NCI-H748 treated with DMSO at 0.1 percent for 48 hours (cell line): ENCODE measurements at places on chromosomes 2 and 18.

DNA sequence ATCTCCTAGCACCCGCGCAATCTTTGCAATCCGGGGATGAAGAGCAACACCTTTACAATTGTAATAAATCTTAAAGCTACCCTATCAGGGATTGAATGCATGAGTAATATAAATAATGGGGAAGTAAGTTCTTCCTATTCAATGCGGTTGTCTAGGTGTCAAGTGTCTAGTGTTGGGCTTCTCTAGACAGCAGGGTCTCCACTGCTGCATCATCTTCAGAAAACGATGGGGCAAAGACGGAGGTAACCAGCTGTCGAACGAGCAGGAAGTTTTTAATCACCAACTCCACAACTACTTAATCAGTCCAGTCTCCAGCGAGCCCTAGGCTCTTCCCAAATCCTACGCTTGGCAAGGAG, 573 bp downstream of the STAM2 start:
- DNase-seq, result peak; percentile 36

DNA sequence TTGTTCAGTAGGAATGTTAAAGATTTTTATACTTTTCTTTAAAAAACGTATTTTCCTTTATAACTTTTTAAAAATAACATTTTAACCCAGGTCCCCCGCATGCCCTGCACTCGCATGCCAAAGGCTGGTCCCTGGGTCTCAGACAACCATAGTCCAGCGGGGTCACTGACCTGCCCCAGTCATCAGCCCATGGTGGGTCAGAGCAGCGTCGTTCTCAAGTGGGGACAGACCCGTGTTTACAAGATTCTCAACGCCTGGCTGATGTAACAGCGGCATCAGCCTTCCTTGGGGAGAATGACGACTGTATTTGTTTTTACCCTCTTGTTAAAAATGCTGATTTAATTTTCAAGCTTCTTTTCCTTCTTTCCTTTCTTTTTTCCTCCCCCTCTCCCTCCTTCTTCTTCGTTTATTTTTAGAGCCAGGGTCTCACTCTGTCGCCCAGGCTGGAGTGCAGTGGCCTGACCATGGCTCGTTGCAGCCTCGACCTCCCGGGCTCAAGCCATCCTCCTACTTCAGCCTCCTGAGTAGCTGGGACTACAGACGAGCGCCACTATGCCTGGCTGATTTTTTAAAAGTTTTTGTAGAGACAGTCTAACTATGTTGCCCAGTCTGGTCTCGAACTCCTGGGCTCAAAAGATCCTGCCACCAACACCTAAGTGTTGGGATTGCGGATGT, 1.0 kb upstream of the EFHD1 start:
- DNase-seq, result no peak

DNA sequence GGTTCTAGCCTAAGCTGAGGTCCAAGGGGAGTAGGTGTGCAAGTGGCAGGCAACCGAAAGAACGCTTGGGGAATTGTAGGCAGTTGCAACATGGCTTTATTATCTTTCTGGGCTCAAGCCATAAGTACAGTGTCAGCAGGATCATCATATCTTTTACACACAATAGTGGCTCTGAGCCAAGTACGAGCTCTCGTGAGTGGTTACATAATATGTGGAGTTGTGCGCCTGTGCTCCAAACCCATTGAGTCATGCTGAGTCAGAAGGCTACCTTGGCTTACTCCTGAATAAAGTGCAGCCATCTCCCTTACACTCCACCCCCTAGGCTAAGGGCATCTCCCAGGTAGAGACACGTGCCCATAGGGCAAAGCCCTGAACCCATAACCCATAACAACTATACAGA, 233.9 kb downstream of the SATB2 start:
- DNase-seq, result no peak

- peak; percentile 61 for DNase-seq
Measured at GRCh38 chr2:25521665-25522387, 151.6 kb downstream of the DTNB start.

GRCh38 chr18:48613589-48614404, 75.0 kb downstream of the CTIF start:
- no peak for DNase-seq

DNA sequence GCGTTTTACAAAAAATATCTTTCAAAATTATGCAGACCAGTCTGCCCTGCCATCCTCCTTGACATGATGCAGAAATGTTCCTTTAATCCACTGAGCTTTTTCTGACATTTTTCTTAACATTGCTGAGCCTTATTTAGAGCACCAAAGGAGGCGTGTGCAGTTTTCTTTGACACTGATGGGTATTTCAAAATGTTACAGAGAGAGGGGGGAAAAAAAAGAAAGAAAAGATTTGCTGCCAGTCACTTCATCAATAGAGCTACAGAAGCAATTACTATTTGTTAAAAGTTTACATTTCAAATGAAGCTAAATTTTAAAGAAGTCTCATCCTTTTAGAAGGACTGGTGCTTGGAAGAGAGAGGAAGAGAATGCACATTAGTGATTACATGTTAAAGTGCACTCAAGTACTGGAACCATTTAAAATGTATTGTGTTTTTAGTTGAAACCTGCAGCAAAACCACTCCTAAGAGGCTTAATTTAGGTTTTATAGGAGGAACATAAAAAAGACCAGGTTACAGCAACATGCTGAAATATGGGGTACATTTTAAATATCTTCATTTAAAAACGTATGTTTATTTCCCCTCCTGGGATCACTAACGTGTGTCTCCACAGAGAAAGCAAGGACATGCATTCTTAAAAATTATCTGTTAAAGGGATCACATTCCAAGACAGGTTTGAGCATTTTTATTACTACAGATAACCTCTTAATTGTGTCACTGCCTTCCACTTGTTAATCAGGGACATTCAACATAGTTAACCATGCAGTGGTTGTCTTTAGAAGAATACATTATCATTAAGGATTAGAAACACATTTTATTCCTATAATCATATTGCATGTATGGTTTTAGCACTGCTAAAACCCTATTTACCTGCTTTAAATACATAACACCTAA, 258.4 kb downstream of the MEIS1 start:
- no peak for DNase-seq

DNA sequence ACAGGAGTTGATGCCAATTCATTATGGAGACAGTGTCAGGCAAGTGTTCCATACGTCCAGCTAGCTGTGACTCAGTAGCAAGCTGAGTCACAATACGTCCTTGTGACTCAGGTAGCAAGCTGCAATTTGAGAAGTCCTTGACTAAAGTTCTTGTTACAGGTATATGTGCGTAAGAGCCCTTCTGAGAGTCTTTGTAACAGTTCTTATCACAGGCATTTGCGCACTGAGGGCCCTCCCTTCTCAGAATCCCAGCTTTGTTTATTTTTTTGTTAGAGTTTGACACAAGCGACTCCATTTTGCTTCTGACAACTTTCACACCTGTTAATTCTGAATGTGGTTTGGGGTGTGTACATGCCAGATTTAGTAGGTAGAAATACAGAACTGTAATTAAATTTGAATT, 20.1 kb upstream of the ACMSD start:
- DNase-seq, result no peak

GRCh38 chr2:219951099-219951498, 323.7 kb downstream of the SLC4A3 start:
- no peak for DNase-seq

- no peak for DNase-seq
Measured at GRCh38 chr2:197925204-197925603, 120.8 kb downstream of the PLCL1 start.

DNA sequence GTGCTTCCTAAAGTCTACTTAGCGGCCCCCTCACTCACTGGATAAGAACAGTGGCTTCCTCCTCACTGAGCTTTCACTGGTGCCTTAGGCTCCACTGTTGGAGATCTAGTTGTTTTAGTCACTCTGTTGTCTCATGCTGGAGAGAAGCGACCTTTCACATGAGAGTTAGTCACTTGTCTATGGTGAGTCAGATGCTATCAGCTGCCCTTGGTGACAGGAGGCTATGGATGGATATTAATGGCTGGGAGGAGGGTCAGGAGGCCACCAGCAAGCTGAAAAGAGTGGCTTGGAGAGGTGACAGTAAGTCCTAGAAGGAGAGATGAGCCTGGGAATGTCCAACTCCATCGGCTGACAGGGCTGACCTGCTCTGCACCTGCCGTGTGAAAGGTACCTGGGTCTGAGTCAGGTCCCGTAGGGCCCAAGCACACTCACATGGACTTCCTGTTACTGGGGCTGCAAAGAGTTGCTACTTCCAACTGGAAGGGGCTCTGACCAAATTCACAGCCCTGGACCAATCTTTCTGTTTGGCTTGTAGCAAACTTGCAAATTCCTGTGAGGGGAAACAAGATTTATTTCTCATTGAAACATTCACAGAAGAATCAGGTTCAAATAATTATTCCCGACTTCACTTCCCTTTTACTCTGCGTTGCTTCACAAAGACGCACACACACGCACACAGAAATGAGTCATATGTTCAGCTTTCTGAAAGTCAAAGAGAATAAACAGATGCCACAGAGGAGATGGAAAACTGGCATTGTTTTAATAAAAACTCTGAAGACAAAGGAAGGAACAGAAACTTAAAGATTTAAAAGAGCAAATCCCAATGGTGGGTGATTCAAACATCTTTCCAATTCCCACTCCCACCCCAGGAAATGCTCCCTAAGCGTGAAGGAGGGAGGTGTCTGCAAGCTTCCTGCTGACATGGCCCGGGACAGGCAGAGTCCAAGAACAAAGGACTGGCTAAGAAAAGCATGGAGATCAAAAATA, 203.5 kb upstream of the TWIST2 start:
- no peak for DNase-seq

DNA sequence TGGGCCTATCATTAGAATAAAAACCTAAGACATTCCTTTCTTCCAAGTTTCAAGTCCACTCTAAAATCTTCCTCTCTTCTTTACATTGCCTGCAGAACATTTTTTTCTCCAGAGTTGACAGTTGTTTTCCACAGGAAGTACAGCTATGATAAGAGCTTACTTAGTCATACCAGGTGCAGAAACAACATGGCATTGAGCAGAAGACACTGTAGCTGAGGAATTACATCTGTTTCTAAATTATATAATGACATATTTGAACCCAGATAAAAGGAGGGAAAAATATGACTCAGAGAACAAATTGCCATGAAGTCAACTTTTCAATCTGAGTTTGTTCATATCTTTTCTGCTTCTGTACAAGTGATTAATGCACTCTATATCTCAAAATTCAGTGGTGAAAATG, 30.2 kb downstream of the CMPK2 start:
- DNase-seq, result no peak

DNA sequence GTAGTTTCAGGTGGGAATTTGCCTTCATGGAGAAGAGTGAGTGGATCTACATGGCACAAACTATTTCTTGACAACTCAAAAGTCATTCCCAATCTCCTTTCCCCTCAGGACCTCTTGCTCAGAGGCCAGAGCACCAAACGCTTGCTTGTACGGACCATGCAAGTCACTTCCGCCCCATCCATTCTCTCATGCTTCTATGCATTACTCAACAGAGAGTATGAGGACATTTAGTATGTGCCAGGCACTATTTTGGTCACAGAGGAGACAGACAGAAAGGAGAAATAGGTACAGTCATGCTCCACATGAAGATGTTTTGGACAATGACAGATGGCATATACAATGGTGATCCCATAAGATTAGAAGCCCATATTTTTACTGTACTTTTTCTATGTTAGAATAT, 117.5 kb downstream of the ACTR3 start:
- no peak for DNase-seq

DNA sequence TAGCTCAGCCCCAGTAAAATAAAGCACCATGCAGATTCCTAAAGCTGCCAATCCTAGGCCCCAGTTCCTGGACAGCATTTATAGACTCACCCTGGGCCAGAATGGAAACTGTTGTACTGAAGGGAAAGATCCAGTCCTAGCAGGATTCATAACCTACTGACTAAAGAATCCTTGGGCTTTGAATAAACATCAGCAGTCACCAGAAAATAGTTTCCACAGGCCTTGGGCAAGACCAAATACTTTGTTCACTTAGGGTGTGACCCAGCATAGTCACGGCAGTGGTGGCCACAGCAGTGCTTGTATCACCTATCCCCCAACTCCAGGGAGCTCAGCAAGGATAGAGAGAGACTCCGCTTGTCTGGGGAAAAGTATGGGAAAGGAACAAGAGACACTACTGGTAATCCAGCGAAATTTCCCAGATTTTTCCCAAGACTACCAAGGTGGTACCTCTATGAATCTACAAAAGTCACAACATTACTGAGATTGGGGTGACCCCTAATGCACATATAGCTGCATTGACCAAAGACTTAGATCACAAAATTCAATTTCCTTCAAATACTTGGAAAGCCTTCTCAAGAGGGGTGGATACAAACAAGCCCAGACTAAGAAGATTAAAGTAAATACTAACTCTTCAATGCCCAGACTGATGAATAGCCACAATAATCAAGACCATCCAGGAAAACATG, 748.1 kb upstream of the LRATD1 start:
- DNase-seq, result no peak

DNA sequence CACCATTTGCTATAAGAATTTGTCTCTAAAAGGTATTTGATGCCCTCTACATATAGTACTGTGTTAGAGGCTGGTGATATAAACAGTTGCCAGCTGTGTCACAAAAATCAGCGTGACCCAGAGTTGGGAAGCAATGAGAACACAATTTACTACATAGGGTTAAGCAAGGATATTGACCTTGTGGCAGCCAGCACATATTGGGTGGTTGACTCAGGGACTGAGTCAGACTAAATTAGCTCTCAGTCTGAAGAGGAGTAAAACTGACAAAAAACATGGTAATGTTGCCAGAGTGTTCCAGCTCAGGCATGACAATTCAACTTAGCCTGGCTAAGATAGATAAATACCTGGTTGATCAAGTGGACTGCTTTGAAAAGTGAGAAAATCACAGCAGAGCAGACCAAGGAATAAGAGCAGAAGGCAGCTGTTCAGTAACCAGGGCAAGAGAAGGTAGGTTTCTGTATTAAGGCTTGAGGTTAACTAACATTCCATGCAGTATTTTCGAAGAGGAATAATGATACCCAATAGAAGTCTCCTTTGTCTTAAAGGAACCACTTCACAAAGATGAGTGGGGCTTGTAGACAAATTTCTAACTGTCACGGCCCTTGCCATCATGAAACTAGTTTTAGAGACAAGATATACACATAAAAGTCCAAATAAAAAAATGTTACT, 108.2 kb upstream of the ERBB4 start:
- DNase-seq, result no peak

- DNase-seq, result no peak
Measured at GRCh38 chr2:96181529-96181928, 27.1 kb downstream of the STARD7 start.

DNA sequence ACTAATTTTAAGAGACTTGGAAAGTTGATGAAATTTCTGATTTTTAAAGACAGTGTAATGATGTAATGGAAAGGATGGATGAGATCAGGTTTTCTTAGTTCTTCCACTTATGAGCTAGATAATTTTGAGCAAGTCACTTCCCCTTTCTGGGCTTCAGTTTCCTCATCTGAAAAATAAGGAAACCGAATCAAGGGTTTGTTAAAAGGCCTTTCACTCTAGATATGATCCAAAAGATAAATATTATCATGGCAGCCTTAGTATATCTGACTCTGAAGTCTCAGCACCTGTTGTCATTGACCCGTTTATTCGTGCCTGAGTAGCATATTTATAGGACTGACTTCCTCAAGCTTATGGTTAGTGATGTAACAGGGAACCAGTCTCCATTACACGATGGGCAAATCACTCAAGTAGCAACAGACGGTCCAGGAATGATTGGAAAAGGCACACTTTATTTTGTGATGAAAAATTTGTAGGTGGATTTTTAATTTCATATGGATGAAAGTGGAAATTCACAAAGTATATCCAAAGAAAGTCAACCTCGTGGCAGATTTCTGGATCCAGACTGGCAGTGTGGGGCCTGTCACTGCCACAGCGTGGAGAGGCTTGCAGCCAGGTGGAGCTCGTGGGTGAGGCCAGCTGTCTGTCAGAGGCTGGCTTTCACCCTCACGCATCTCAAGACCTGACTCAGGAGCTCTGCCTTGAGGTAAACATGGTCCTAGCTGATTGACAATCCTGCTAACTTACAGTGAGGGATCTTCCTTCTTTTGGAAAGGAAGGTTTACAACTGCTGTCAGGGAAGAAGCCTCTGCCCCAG, 137.9 kb upstream of the CXCR4 start:
- no peak for DNase-seq
